ENCODE measurements at places on chromosomes 7 and 10.

GRCh38 chr10:120511165-120511564 is 54.1 kb downstream of the PLPP4 start:
- ATAC-seq, result no peak

- peak; percentile 34 for ATAC-seq
These were observed 507 bp downstream of the STN1 start for GRCh38 chr10:103917302-103918052.

GRCh38 chr10:73416571-73416970 is 2.7 kb upstream of the ANXA7 start:
- no peak for ATAC-seq

DNA sequence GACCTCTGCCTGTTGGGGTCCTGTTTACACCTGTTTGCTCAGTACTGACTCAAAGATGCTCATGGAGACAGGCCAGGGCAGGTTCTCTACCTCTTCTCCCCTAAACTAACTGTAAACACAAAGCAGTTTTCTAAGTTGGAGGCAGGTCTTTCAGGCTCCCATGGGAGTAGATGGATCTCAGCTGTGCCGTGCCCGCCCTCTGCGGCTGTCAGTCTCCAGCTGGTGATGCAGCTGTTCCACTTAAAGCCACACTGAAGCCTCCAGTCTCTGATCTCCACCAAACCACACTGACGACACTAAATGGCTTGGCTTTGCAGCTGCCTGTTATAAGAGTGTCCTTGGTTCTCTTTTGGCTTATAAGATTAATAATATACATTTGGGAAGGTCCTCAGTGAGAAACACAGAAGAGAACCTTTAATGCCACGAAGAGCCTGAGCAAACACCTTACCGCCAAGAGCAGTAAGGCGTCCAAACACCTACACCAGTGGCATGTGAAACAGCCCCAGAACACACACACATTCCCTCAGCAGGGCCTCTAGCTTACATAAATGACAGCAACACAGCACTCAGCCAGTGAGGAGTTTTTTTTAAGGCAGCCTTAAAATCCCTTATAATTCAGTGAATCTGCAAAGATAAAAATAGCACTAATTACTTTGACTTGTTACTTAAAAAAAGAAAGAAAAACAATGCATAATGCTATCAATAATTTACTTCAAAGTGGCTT is 60.4 kb upstream of the KCNIP2 start:
- ATAC-seq, result peak; percentile 97

GRCh38 chr10:48751730-48752129 is 67.1 kb downstream of the WDFY4 start:
- ATAC-seq, result no peak

DNA sequence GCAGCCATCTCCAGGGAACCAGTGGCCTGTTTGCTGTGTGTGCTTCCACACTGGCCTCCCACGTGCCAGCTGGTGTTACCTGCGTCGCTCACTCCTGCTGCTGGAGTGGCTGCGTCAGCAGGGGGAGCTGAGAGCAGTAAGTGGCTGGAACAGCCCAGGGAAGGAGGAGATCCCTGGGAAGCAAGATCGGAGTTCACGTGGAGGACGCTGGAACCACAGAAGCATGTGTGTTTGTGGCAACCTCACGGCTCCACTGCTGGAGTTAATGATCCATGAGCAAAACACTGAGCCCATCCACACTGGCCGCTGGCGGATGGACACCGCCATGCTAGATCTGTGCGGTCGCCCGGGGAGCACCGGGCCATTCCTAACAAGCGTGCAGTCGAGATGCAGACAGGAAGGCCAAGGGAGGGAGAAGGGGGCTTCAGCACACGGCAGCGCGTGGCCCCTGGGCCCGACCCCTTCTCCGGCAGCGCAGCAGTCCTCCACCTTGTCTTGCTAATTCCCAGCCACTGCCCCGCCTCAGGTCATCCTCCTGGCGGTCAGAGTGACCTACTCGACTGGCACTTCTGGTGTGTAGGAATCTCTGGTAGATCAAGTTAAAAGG is 68.5 kb upstream of the EEPD1 start:
- no peak for ATAC-seq

- ATAC-seq, result peak; percentile 75
These were observed 25.9 kb downstream of the RGS10 start for GRCh38 chr10:119516381-119517234.

DNA sequence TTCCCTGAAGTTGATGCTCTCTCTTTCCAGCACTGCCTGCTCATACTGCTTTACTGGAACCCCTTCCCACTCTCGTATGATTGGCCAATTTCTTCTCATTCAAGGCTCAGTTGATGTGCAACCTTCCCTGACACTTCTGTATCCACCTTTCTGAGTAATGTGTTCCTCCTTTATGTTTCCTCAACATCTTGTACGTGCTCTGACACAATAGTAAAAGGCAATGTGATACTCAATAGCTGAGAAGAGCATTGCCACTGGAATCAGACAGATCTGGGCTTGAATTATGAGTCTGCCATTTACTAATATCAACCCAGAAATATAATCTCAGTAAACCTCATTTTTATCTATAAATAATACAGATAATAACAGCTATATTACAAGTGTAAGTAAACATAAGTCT is 34.7 kb downstream of the ARL4A start:
- no peak for ATAC-seq

- no peak for ATAC-seq
These were observed 49.8 kb upstream of the SLC35B4 start for GRCh38 chr7:134366481-134366880.

DNA sequence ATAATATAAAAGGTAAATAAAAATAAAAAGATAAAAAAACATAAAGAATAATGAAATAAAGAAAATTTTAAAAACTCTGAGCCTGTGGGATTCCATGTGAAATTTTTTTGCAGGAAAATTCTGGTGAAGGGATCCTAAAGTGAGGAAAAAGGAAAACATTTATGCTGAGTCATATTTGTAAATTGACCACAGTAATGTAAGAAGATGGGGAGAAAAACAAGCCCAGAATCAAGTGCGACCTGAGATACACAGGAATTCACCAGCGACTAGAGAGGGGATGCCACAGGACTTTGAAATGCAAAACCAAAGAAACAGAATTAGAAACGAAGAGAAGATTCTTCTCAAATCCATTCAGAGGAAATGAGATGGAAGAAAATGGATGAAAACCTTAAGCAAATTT is 133.8 kb upstream of the PFKP start:
- ATAC-seq, result no peak

GRCh38 chr7:67550801-67551436 is 554.3 kb downstream of the TYW1 start:
- no peak for ATAC-seq

GRCh38 chr7:129574487-129574886 is 37.0 kb upstream of the NRF1 start:
- no peak for ATAC-seq

- ATAC-seq, result no peak
These were observed 60.1 kb downstream of the DENND11 start for GRCh38 chr7:141641876-141642275.

DNA sequence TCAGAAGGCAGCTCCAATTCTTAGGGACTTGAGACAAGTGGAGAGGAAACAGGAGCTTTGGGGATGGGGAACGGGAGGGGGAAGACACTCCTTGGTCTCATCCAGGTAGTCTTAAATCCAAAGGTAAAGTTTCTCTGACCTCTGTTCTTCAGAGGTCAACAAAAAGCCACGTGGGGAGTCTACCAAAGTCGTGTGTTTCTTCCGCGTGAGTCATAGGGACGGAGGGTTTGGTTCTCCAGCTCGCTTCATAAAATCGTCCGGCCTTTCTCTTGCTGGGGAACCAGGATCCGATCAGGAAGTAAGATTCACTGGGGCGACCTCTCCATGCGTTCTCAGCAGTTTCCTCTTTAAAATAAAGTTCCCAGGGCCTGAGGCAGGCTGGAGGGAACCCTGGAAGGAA is 275.7 kb downstream of the TCERG1L start:
- no peak for ATAC-seq

- no peak for ATAC-seq
These were observed 199.7 kb upstream of the LRRN3 start for GRCh38 chr7:110891197-110891596.

DNA sequence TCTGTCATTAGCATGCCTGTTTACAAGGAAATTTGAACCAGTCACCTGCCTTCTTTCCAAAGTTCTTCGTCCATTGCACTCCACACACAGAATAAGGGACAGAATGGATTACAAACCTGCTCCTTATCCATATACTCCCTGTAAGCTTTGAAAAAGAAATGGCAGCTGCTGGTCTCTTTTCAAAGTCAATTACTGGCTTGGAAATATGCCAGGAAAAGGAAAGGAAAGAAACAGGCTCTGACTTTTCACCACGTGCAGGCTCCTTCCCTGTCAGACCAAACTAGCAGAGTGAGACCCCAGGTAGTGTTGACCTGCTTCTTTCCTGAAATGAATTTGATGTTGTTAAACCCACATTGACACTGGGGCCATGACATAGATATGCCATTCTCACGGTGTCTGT is 84.5 kb downstream of the LHFPL3 start:
- ATAC-seq, result no peak

- no peak for ATAC-seq
These were observed 75.0 kb upstream of the SFMBT2 start for GRCh38 chr10:7485799-7486198.

- ATAC-seq, result no peak
These were observed 22.4 kb downstream of the ATXN7L1 start for GRCh38 chr7:105853931-105854419.

DNA sequence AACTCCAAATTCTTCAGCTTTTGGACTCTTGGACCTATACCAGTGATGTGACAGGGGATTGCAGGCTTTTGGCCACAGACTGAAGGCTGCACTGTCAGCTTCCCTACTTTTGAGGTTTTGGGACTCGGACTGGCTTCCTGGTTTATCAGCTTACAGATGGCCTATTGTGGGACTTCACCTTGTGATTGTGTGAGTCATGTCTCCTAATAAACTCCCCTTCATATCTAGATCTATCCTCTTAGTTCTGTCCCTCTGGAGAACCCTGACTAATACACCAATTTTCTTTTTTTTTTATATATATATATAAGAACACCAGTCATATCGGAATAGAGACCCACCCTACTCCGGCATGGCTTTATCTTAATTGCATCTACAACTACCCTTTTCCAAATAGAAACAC is 166.8 kb downstream of the ETV1 start:
- ATAC-seq, result no peak

GRCh38 chr10:14312014-14312413 is 18.7 kb downstream of the FRMD4A start:
- ATAC-seq, result no peak

DNA sequence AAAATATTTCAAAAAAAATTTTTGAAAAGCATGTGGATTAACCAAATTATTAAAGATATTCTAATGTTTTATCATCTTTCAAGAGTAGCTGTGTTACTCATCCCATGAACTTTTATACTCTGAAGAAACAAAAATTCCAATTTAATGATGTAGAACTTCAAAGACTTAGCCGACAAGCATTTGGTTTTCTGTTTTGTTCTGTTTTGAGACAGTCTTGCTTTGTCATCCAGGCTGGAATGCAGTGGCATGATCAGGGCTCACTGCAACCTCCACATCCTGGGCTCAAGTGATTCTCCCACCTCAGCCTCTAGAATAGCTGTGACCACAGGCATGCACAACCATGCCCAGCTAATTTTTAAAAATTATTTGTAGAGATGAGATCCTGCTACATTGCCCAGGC is 17.8 kb upstream of the LCOR start:
- ATAC-seq, result no peak

DNA sequence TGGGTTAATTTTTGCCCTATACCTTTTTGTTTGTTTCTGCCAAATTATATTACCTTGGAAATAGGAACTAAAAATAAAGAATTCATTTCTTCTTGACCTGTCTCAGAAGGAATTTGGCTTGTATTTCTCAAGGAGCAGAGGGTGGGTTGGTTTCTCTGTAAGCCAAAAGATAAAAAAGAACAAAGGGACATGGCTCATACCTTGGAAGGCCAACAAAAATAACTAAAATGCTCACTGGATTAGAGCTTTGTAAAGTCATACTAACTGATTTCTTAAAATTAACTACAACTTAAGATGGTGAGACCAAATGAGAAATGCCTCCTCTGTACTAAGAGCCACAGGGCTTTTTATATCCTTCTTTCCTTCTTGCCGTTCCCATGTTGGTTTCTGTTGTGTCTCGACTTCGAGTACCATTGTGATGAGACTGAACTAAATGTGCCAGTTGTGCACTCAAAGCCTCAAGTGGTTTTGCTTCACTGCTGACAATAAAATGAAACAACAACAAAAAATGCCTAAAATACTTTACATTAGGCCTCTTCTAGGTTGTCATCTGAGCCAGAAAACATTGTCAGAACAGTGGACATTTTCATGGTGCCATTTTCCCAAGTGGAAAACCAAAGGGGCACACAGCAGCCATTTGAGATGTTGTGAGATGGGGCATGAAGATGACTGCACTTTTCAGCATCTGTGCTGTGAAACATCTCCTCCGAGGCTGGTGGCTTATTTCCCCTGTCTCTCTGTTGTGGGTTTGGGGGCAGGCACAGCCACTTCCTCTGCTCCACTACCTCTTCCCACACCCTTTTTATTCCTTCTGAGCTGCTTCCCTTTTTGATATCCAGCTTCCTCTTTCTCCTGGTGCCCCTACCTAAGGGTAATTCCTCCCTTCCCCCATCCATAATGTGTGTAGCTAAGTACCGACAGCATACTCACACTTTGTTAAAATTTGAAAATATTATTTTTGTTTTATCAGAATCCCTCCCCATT is 51.8 kb upstream of the AGR3 start:
- ATAC-seq, result peak; percentile 54

- ATAC-seq, result peak; percentile 82
These were observed 12.7 kb downstream of the FZD1 start for GRCh38 chr7:91276909-91277308.

GRCh38 chr10:31153161-31153560 is 121.5 kb upstream of the ZNF438 start:
- no peak for ATAC-seq

GRCh38 chr10:100318207-100318606 is 11.8 kb downstream of the PKD2L1 start:
- no peak for ATAC-seq

DNA sequence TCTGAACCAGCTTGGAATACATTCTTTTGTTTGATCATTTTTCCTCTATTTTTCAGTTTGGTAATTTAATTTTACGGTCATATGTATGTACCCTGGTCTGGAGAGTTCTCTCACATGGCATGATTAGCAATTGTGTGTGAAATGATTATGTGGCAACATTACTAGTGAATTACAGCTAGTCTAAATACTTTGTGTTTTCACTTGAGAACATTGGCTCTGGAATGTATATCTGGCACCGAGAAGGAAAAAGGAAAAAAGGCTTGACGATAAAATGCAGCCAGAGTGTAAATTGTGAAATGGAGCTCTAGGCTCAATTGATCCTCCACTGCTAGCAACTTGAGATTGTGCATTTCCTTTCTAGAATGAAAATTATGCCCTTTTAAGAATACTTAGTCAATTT is 397.2 kb downstream of the EXOC4 start:
- no peak for ATAC-seq

GRCh38 chr10:130045091-130045652 is 65.5 kb downstream of the C10orf143 start:
- ATAC-seq, result no peak
